C1 segment of cervical spinal cord (tissue), 14 donors: ENCODE measurements at places on chromosomes 1 and 21.

- DNase-seq = no peak
These were observed 257.7 kb upstream of the SGIP1 start for GRCh38 chr1:66276218-66276617.

- DNase-seq = no peak
These were observed 128.3 kb downstream of the GABPA start for GRCh38 chr21:25863031-25863430.

DNA sequence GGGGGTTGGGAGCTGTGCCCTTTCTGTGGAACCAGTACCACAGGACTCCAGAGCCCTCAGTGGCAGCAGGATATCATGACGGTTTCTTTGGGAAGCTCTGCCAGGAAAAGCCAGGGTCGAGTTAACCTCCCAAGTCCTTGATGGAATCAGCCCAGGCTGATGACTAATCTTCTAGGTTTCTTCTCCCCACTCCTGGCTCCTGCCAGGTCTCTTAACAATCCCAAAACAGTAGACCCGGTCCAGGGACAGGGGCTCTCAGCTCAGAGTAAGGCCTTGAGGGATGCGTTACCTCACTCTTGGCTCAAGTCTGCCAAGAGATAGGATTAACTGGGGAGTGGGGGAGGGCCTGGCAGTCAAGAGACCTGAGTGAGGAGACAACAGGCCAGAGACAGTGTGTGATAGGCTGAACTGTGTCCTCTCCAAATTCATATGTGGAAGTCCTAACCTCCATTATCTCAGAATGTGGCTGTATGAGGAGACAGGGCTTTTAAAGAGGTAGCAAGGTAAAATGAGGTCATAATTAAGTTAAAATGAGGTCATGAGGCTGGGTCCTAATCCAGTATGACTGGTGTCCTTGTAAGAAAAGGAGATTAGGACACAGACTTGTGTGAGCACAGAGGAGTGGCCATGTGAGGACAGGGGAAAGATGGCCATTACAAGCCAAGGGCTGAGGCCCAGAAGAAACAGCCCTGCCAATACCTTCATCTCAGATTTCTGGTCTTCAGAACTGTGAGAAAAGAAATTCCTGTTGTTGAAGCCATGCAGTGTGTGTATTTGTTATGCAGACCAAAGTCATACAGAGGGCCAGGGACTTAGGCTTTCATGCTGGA lies 95.0 kb downstream of the BEND5 start:
- DNase-seq = no peak

- DNase-seq = no peak
These were observed 49.0 kb downstream of the CLDN17 start for GRCh38 chr21:30117631-30118030.

GRCh38 chr1:21541329-21541728 lies 32.1 kb downstream of the ALPL start:
- DNase-seq = no peak

GRCh38 chr1:117641536-117641935 lies 35.7 kb downstream of the TENT5C start:
- no peak for DNase-seq

DNA sequence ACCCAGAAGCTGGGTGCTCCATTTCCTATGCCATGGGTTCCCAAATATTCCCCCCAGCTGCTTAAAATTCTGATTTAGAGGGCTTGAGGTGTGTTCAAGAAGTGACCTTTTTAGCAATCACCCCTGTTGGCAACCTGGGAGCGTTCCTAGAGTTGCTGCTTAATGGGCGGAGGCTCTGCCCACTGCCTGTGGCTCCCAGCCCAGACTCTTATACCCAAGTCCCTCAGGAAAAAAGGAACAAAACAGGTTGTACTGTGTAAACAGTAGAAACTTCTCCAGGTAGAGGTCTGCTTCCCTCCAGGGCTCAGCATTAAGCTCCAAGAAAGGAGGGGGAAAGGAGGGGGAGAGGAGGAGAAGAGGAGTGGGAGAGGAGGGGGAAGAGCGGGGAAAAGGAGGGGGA lies 14.6 kb upstream of the TENT5C start:
- no peak for DNase-seq

DNA sequence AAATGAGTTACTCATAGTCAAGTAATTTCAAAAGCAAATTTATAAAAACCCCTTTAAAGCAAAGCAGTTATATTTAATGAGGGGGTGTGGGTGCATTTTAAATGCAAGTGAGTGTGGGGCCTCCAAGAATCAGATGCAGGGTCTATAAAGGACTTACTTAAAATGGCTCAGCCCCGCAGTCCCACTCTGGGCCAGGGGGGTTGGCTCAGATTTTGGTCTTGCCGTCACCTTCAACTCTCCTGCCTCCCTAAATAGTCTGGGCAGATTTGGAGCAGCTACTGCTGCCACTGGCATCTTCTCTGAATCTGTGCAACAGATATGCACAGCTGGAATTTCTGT lies 16.2 kb downstream of the AMPD2 start:
- no peak for DNase-seq

DNA sequence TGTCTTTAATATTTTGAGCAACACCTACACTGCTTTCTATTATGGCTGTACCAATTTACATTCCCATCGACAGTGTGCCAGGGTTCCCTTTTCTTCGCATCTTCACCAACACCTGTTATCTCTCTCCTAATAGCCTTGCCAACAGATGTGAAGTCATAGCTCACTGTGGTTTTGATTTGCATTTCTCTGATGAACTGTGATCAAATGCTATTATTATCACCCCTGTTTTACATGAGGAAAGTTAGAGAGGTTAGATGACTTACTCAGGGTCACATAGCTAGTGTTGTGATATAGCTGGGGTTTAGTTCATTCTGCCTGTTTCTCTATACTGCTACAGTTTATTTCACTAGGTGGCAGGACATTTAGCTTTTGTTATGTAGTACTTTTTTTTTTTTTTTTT lies 204.1 kb downstream of the FMN2 start:
- no peak for DNase-seq

GRCh38 chr1:25113086-25113485 lies 119.2 kb downstream of the SYF2 start:
- DNase-seq = no peak

- no peak for DNase-seq
These were observed 86.7 kb upstream of the CLDN14 start for GRCh38 chr21:36566644-36567043.

- DNase-seq = no peak
These were observed 8.8 kb downstream of the ZNF683 start for GRCh38 chr1:26363549-26364448.
